ENCODE measurements at places on chromosomes 7 and 10.

DNA sequence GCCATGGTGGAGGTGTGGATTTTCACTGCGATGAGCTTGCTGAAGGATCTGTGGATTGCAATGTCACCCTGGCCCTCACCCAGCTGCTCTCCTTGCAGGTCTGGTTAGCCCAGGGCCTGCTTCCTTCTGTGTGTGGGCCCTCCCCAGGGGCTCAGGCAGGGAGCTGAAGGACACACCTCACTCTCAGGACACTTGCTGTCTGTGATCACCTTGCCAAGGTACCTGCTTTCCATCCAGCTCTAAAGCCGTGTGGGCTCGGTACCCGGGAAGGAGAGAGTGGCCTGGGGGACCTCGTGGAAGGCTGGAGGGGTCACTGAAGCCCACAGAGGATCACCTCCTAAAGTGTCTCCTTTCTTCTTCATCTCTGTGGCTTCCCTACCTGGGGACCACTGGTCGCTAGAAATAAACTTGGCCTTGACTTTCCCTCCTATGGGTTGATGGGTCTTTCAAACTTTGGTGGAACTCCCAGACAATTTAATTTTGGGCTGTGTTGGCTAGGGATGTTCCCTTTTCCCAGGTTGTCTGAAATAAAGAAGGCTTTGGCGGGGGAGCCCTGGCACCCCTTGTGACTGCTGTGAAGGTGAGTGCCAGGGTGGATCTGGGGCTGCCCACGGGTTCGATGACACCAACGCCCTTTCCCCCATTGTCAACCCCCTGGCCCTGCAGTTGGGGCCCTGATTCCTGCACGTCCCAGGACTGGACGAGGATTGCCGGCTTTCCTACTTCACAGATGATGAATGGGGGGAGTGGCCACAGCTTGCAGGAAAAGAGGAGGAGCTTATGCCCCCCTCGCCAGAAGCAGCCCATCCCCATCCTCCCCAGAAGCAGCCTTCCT is 331.0 kb downstream of the ADARB2 start:
- DNase-seq = no peak

- peak; percentile 39 for DNase-seq
Measured at GRCh38 chr10:93554760-93555432, 11.6 kb upstream of the FFAR4 start.

GRCh38 chr7:95867309-95867708 is 95.0 kb downstream of the DYNC1I1 start:
- DNase-seq = no peak

DNA sequence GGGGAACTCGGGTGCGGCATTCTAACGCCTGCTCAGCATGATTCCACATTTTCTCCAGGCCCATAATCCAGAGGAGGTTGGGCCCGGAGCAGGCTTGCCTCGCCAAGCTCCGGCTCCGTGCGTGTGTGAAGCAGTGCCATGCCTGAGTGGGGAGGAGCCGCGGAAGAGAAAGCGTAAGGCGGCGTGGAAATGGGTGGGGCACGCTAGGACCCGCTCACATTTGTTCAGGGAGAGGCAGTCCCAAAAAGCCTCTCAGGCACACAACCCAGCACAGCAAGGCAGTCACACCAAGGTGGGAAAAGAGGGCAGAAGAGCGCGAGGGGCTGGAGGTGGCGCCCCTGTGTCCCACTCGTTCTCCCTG is 695 bp upstream of the VDAC2 start:
- DNase-seq = peak; percentile 64

- no peak for DNase-seq
Measured at GRCh38 chr7:54774785-54775740, 16.1 kb upstream of the SEC61G start.

DNA sequence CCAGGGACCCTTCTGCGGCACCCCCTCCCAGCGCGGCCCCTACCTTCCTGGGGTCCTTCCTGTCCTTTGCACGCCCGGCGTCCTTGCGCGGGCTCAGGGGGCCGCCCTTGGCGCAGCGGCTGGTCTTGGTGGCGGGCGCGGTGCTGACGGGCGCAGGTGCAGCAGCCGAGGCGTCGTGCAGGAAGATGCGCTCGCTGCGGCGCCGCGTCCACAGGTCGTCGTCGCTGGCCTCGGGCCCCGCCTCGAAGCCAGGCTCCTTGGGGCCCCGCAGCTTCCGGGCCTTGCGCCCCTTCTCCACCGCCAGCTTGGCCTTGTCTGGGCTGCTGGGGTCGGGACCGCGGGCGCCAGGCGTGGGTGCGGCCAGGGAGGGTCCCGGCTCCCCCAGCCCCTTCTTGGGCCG is 49.8 kb downstream of the SLC29A4 start:
- no peak for DNase-seq

GRCh38 chr10:6030940-6031339 is 31.2 kb downstream of the IL2RA start:
- DNase-seq = no peak

GRCh38 chr7:97006055-97006815 is 882 bp downstream of the DLX6 start:
- DNase-seq = peak; percentile 51

DNA sequence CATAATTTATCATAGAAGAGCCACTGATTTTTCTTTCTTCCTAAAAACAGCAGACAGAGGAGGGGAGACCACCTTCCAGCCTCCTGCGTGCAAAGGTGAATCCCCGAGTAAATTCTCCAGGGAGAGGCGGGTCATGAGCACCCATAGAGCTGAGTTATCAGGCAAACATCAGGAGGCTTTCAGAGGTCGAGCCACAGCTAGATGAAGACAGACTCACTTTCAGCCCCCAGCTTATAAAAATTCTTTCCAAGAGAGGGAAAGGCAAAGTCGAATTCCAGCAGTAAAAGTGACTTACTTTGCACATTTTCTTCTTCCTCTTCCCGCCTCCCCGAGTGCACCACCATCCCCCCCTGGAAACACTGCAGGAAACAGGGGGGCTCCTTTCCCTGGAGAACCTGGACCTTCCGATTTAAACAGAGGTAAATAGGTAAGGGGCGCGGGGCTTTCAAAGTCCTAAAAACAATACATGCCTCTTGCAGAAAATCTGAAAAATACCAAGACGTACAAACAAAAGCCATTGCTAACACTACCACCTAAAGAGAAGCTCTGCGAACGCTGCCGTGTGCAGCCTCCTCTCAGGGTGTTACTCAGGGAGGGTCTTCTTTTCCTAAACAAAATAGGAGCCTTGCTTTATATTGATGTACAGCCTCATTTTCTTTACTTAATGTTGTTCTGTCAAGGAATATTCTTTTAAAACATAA is 163.8 kb downstream of the SVIL start:
- no peak for DNase-seq

DNA sequence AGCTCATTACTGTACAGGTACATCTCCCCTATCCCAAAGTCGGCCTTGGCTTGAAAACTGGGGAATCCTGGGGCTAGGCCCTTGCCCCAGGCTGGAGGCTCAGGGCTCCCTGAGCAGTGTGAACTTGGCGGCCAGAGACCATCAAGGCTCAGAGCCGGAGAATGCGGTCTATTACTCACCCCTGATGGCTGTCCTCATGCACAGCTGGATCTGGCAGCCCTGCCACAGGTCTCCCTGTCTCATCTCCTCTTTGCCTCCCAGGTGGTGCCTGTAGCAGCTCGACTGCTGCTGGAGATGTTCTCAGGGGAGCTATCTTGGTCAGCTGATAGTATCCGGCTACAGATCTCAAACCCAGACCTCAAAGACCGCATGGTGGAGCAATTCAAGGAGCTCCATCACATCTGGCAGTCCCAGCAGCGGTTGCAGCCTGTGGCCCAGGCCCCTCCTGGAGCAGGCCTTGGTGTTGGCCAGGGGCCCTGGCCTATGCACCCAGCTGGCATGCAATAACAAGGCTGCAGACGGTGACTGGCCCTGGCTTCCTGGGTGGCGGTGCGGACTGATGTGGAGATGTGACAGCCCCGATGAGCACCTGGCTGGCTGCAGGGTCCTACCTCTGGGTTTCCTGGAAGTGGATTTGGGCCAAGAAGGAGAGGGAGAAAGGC is 10.7 kb downstream of the IRF5 start:
- no peak for DNase-seq

- DNase-seq = peak; percentile 56
Measured at GRCh38 chr7:28179120-28180030, 1.2 kb downstream of the JAZF1 start.

DNA sequence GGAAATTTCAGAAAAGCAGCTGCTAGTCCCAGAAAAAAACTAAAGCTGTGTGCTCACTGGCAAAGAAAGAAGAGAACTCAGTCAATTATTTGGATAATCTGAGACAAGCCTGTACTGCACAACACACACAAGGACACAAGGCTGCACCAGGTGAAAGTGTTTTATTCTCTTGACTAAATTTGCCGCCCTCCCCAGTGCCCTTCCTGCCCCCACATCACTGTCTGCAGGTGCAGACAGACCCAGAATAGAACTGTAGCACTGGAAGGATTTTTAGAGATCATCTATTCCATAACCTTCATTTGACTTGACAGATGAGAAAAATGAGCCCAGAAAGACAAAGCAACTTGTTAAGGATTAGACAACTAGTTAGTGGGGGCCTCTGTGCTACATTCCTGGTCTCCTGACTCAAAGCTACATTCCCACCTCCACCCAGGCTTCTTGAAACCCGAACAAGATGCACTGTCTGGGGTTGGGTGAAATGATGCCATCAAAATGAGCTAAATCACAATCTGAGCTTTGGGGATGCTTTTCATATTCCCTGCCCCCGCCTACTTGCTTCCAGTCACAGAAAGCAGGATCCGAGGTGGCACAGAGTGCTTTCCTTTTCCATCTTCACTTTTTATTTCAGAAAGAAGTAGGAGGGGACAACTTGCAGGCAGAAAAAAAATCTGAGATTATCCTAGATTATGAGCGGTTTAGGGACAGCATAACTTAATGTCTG is 5.2 kb upstream of the VAX1 start:
- DNase-seq = no peak

GRCh38 chr10:12862459-12862858 is 139.1 kb downstream of the CCDC3 start:
- DNase-seq = no peak

DNA sequence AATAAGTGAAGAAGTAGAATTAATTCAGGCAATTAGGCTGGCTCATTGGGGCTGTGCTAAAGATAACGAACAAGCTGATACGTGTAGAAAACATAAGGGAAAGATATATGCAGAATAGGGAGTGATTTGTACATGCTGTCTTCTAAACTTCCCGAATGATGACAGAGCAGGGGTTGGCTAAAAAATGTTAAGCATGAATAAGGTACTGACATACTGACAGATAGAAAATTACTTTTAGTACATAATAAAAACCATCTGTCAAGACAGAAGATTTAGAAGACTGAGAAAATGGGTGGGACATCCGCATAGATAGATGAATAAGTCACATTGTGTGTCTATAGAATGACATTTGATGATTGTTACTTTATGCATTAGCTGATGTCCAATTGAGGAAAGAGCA is 158.8 kb upstream of the ZNF804B start:
- DNase-seq = no peak

DNA sequence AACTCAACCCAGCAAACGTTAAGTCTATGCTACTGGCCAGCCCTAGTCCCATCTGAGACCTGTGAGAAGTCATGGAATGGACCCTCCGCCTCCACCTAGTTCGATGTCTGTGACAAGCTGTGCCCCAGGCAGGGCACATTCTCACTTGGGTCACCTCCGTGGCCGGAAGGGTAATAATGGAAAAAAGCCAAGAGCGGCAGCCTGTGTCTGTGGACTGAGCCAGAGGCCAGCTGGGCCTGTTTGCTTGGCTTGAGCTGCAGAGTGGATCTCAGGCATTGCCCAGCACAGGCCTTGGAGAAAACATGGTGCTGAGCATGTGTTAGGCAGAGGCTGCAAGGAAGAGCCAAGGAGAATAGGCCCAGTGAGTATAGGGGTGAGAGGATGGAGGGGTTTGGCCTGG is 97.8 kb downstream of the GALNT17 start:
- DNase-seq = no peak
